Activated CD8-positive, alpha-beta T cell treated with anti-CD3 and anti-CD28 coated beads, Interleukin-2, amount 10 ng/mL, durations not matched to agents 7 days and 5 days (primary cell): ENCODE measurements at places on chromosomes 5 and 9.
A peak's percentile ranks its signal among the peaks of the same experiment; 100 is the strongest.

DNA sequence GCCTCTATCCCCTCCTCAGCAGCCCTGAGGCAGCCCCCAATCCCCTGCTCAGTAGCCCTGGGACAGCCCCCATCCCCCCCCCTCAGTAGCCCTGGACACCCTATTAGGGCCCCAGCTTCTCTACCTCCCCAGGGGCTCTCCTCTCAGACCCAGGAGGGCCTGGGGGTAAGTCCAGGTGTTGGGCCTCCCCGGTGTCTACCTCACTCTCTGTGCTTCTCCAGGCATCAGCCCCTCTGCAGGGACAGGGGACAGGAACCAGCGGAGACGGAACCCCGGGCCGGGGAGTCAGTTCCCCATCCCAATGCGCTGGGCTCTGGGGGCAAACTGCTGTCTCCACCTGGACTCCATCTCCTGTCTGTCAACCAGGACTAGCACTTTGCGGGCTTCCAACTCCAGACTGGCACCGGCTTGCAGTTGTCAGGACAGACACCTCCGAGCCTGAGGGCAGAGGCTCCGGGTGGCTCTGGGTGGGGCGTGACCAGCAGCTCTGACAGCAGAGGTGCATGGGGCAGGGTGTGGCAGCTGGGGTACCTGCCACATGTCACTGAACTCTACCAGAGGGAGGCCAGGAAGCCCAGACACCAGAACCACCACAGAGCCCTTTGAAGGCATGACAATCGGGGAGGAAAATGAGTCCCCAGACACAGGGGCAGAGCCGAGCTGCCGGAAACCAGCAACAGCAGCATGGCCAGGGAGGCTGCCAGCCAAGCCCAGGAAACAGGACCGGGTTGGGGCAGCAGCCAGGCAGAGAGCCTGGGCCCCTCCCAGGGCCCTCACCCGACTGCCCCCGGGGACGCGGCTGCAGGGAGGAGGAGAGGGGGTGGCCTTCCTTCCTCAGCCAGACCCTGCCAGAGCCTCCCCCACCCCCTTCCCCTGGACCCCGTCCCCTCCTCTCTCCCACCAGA, 17.7 kb upstream of the UBAC1 start:
- peak; percentile 80 for DNase-seq

DNA sequence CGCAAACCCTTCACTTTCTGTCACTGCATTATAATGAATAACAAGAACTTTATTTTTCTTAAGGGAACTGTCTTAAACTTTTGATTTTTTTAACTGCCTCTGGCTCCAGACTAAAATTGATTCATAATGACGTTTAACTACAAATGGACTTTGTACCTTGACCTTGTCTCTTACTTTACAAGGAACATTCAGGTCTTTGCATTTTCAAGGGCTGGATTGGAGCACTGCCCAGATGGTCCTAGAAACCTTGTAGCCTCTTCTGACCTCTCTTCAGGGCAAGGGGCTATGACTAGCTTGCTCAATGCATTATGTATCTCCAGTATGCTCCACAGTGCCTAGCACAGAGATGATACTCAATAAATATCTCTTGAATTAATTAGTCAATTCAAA, 612.6 kb upstream of the CLINT1 start:
- DNase-seq, result no peak

- DNase-seq, result no peak
Observed at GRCh38 chr9:36968574-36969215, 65.4 kb downstream of the PAX5 start.

DNA sequence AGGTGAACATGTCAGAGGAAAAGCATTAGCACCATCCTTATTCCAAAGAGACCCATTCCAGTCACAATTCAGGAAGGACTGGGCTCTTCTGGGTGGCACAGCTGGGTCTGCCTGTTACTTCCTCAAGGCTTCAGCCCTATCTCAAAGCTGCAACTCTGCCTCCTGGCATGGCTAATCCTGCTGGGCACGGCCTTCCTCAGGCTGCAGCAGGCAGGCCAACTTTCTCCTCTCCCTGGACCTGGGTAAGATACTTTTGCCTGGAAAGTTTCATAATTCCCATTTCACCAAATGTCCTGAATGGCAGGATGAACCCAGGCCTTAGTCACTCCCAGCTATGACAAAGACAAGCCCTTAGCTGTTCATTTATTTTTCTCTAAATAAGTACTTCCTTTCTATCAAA, 50.1 kb downstream of the MACROH2A1 start:
- DNase-seq, result no peak

GRCh38 chr9:127011772-127012171, 97.2 kb downstream of the RALGPS1 start:
- DNase-seq, result no peak

GRCh38 chr5:123599171-123599570, 87.2 kb downstream of the CSNK1G3 start:
- no peak for DNase-seq

DNA sequence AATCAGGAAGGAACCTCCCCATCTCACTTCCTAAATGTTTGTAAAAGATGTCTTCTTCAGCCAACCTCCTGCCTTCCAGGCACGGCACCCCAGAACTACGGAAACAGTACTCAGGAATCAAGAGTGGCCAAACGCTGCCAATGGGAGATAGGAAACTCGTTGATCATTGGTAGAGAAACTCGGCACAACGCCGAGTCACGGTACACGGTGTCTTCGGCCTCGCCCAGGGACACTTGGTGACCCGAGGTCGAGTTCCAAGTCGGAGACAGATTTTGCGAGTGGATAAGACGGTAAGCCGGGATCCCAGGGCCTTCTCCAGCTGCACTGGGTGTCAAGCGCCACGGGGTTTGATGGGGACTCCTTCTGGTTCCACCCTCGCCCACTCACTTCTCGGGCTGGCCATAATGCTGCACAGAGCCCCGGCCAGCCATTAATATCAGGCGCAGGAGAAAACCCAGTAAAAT, 343 bp downstream of the KIAA0825 start:
- DNase-seq, result peak; percentile 46

DNA sequence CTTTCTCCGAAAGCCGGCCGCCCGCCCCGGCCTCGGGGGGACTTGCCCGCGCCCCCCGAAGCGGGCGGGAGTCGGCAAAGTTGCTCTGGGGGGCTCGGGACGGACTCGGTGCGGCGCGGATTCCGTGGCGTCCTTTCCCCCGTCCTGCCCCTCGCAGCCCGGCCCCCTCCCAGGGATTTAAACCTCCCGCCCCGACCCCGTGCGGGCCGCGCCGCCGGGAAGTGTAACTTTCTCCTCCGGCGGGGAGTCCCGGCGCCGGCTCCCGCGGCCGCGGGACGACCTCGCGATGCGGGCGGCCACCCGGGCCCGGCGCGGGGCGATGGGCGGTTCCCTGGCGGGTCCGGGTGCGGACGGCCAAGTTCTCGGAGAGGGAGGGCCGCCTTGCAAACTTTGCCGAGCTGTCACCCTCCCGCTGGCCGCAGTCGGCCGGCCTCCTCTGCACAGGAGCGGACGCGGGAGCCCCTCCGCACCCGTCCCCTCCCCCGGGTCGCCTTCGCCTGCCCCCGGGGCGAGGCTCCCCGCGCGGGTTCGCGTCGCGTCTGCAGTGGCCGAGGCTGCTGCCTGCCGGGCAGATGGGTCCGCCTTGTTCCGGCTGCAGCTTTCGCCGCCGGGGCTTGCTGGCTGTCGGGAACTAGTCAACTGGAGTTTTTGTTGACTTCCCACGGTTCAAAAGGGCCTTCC, 732 bp downstream of the PBX3 start:
- peak; percentile 47 for DNase-seq

DNA sequence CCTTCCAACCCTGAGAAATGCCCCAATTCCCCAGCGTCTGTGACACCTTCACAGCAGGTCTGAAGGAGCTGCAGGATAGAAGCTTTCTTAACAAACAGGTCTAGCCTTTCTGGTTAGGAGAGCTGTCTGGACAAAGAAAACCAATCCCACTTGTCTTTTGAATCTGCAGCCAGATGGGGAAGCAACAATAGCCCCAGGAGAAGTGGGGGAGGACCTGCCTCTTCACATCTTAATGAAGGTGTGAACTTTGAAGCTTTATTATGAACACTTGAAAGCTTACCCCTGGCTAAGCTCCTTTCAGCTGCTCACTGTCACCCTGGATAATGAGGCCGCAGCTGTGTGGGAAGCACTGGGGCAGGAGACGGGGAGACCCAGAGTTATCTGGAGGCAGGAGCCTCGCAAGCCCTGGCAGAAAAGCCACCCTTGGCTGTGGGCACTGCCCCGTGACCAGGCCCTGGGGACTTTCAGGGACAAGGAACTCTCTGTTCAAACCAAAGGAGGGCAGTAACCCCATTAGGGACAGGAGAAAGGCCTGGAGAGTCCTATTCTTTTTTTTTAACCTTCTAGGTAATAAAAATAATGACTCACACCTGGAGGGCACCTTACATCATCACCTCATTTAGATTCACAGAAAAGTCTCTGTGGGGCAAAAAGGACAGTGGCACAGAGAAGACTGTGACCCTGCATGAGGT, 151.8 kb upstream of the RAD23B start:
- no peak for DNase-seq

GRCh38 chr5:126355940-126356339, 67.3 kb upstream of the GRAMD2B start:
- DNase-seq, result no peak

DNA sequence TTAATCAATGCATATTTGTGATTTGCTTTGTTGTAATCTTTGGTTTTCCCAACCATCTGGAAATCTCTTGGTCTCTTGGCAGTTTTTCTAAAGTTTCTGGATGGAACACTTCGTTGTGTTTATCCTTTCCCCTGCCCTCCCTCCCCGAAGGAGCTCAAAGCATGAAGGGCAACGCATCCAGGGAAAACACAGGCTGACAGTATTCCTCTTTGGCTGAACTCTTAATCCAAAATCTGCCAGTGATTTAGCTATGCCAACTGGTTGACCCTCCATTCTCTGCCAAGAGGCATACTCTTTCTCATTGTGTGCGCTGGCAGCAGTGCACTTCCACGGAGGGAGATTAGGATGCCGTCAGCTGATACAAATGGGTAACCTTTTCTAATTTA, 20.5 kb downstream of the ZBTB34 start:
- no peak for DNase-seq

GRCh38 chr5:76404223-76405211, 1.4 kb downstream of the IQGAP2 start:
- DNase-seq, result peak; percentile 83

DNA sequence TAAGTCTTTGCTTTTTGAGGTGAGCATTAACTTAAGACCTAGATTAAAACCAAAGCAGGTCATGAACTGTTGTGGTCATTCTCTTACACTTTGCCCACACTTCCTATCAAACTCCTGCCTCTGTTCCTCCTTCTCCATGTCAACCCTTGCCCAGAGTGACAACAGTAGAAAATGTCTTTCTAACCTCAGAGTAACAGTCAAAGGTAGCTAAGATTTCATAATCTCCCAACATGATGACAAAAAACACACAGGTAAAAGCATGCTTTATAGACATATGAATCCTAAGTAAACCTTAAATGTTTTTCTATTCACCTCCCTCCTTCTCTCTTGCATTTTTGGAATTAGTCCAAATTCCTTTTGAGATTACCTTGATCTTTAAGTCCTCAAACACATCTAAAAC, 422.3 kb downstream of the SPATA31D1 start:
- no peak for DNase-seq

GRCh38 chr9:16429671-16430070, 440.8 kb downstream of the BNC2 start:
- no peak for DNase-seq

DNA sequence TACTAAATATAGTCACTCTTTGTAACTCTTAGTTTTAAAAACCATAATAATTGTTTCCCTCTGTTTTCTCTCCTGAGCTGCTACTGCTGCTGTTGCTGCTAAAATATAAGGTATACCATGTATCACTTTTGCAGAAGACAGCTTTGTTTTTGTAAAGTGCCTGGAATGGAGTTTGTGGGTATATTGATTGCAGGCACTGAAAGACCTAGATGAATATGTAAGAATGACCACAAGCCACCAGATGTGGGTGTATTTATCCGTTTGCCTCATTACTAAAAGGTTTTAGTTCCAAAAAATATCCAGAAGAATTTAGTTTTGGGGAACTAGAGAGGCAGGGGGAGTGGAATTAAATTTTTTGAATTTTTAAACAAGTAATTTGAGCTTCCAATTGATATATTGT, 151.1 kb upstream of the CDKN2B start:
- DNase-seq, result no peak

GRCh38 chr9:91360551-91361290, 997 bp downstream of the AUH start:
- no peak for DNase-seq

DNA sequence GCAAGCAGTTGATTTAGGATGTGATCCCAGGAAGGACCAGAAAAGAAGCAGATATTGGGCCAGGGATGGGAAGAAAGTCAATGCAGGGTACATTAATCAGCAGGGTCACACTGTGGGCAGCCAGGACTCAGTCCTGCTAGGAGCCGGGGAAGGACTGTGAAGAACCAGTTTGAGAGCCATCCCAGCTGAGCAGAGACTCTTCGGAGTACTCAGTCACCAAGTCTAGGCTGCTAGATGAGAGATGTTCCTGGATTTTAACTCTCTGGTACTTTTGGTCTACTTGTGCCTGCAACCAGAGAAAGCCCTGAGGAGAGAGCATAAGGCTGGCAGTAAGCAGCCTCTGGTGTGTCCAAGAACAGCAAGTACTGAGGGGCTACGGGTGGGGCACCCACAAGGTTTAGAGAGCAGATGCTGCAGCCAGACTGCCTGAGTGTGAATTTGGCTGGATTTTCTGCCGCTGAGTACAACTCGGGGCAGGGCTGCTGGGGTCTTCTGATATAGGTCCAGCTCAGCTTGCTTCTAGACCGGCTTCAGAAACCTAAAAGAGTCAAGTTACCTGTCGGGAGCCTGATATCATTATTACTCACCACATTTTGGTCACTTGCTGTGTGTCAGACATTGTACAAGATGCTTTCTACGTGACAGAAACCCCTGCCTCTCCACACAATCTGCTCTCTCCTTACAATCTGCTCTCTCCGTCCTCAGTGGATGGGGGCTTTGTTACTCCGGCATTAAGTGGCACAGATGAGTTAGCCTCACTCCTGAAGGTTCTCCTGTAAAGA, 250.2 kb upstream of the GAS1 start:
- no peak for DNase-seq

- DNase-seq, result no peak
Observed at GRCh38 chr5:154923441-154924430, 14.3 kb downstream of the GEMIN5 start.

DNA sequence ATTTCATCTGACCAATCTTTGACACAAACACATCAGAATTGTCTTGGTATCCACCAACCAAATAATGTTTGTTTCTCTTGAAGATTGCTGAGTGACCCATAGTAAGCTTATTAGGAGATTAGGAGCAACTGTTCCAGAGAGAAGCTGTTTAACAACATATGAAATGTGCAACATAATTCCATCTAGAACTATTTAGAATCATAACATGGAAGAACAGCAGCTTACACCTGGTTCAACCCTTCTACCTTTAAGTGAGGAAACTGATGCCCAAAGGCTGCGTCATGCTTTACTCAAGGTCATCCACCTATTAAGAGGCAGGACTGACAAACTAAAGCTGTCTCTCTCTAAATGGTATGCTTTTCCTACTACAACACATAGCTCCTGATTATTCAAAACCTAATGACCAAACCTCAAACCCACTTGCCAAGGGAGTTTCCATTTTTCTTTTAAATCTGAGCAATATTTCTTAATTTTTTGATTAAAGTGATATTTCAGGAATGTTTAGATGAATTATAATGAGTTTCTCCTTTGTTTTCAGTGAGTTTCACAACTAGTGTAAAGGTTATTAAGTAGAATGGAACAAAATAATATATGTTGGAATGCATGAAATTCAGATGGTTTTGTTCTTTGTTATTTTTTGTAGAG, 545.9 kb downstream of the RAB3C start:
- DNase-seq, result no peak
